ENCODE measurements at places on chromosomes 16 and 17.

DNA sequence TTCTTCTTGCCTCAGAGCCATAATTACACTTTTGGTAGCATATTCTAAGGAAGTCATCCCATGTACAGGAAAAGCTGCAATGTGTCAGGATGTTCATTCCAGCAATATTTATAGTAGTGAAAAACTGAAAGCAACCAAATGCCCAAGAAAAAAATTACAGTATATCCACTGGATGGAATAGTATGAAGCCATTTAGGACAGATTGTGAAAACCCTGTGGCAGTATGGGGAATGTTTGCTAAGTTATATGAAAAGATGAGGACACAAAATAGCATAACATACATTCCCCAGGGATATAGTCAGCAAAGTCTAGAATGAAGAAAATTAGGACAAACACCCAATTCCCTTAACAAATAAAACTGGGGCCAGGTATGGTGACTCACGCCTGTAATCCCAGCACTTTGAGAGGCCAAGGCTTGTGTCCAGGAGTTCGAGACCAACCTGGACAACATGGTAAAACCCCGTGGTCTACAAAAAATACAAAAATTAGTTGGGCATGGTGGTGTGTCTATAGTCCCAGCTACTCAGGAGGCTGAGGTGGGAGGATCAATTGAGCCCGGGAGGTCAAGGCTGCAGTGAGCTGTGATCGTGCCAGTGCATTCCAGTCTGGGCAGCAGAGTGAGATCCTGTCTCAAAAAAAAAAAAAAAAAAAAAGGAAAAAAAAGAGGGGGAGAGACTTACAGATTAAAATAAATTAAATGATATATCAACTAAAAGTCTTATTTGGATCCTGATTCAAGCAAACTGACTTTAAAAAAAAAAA, 2.3 kb downstream of the LRRC3C start:
- DNase-seq = peak; percentile 63

GRCh38 chr17:75109046-75109406, 743 bp upstream of the ARMC7 start:
- no peak for DNase-seq

DNA sequence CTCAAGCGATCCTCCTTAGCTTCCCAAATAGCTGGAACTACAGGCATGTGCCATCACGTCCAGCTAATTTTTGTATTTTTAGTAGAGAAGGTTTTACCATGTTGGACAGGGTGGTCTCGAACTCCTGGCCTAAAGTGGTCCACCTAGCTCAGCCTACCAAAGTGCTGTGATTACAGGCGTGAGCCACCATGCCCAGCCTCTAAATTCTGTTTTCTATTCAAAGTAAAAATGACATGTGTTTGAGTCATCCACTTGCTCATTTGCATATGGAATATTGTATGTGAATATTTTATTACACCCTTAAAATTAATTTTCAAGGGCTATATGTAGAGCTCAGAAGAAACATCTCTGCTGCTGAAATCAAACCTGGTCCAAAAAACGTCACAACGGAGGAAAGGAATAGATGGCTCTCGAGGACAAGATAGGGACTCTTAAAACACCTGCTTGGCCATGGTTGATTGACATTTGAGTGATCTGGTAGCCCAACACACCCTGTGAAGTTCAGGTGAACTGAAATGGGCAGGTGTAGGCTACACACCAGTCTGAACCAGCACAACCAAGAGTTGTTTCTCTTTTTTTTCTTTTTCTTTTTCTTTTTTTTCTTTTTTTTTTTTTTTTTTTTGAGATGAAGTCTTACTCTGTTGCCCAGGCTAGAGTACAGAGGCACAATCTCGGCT, 51.1 kb downstream of the SF3B3 start:
- no peak for DNase-seq

- peak; percentile 39 for DNase-seq
Measured at GRCh38 chr17:77297693-77298666, 157.2 kb downstream of the SEC14L1 start.

DNA sequence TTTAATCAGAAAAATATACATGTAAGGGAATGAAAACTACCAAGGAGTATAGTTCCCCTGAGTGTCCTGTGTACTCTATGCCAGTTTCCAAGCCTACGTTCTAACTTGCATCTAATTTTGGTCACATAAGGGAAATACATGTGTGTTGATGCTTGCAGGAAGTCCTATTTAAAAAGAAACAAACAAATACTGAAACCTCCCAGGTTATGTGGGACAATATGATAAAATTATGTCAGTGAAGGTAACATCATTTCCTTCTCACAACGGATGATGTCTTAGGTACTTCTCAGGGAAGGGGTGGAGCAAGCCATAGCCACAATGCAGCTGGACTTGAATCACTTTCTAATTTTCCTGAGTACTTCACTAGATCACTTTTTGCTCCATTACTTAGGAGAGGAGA, 115.9 kb downstream of the ZFHX3 start:
- DNase-seq = no peak

- DNase-seq = peak; percentile 17
Measured at GRCh38 chr17:55806745-55807495, 56.1 kb downstream of the PCTP start.
